Activated CD8-positive, alpha-beta memory T cell treated with anti-CD3 and anti-CD28 coated beads for 1 hour (primary cell): ENCODE measurements at places on chromosomes 3 and 15.

- DNase-seq: no peak
These were observed 41.4 kb downstream of the CLEC3B start for GRCh38 chr3:45067486-45067885.

GRCh38 chr15:65204931-65205660 lies 6.2 kb downstream of the CILP start:
- no peak for DNase-seq

DNA sequence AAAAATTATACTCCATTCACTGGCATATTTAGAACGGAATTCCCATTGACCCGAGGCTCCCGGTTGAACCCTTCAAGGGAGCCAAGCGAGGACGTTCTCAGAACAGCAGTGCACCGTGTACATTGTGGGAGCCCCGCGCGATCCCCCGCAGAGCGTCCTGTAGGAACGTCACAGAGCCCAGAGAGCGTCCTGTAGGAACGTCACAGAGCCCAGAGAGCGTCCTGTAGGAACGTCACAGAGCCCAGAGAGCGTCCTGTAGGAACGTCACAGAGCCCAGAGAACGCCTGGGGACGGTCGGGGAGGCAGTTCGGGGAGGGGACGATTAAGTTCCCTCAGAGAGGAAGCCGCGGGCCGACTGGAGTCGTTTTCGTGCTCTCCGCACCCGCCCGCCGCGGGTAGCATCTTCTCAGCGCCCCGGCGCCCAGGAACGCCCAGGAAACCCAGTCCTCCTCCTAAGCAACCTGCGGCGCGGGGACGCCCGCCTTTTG lies 506 bp upstream of the ATP1B3 start:
- DNase-seq: peak; percentile 54

DNA sequence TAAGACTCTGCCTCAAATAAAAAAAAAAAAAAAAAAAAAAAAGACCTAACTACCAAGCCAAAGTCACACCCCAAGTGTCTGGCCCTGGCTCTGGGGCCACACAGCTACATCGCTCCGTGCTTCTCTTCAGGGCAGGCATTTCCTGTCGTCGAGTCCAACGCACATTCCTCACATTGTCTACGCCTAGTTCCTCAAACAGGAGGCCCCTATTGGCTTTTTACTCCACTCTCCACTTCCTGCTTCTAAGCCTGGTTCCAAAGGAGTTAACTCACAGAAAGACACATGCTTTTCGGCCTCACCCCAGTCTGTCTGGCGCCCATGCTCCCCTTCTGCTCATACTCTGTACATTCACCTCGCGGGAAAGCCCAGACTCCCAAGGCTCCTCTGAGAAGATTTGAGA lies 28.8 kb downstream of the KNG1 start:
- DNase-seq: no peak

DNA sequence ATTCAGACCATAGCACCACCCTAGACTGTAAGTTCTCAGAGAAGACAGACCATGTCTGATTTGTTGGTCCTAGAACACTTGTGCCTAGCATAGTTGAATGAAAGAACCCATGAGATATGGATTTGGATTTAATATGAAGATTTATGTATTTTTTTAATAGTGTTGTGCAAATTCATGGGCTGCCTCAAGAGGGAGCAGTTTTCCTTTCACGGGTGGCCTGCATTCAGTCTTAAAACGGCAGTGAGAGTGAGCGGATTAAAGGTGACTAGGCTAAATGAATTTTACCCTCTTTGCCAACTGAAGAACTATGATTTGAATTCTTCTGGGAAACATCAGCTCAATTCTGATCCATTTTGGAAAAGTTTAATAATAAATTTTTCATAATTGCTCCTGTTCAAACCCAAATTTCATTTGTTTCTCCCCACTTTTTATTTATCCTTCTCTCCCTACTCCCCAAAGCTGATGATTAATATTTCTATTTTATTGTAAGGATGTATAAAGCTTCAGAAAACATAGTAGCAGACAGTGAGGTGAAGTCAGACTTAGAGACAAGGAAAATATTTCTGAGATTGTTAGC lies 67.3 kb downstream of the MORC1 start:
- DNase-seq: no peak

DNA sequence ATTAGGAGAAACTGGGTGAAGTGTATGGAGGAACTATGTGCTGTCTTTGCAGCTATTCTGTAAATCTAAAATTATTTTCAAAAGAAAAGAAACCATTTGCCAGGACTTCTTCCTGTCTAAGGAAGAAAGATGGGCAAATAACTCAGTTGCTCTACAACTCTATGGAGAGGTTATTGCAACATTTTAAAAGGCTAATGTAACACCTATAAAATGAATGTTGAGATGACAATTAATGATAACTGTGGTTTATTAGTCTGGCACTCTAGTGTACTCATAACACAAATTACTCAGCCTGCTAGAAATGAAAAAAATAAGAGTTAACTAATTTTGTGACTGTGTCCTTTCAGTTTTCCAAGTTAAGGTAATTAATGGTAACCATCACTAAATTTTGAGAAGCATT lies 32.3 kb downstream of the SLC4A7 start:
- DNase-seq: no peak

DNA sequence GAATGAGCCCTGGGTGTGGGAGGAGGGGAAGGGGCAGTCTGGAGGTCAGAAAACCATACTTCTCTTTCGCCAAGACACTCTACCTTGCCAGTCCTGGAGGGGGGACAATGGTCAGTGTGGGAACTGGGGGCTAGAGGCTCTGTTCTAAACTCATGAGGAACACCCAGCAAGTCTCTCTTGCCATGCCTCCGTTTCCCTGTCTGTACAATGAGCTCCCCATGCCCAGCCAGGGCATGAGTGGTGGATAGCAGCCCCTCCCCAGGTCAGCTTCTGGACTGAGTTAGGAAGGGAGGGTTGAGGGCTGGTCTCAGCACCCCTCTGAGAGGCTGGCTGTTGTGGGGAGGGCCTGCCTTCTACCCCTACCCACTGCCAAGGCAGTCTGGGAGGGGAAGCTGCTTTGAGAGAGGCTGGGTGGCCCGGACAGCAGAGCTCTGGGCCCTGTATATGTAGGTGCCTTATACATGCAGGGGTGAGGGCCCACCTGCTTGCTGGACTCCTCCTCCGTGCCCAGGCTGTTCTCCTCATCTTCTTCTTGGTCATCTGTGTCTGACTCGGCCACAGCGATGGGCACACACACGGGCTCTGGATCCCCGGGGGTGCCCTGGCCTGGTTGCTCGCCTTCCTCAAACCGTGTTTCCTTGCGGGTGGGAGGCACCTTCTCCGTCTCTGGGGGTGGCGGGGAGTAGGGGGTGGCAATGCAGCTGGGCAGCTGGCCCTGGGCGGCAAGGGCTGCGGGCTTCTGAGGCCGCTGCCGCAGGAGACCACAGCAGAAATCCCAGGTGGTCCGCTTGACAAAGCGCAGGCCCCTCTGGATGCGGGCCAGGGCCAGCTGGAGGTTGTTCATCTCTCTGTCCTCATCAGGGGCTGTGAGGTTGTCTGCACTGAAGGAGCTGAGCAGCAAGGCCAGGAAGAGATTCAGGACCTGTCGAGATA lies 68.8 kb downstream of the SCN5A start:
- no peak for DNase-seq

GRCh38 chr3:3065876-3066275 lies 44.3 kb downstream of the IL5RA start:
- no peak for DNase-seq

GRCh38 chr3:107710851-107711250 lies 188.1 kb downstream of the BBX start:
- no peak for DNase-seq
